ENCODE measurements at places on chromosomes 3 and 15.

GRCh38 chr15:81893182-81893835, 152.5 kb downstream of the MEX3B start:
- DNase-seq: no peak

GRCh38 chr15:71330638-71331162, 215.4 kb downstream of the THSD4 start:
- no peak for DNase-seq

GRCh38 chr15:89409184-89410038, 74.8 kb upstream of the POLG start:
- no peak for DNase-seq

- DNase-seq: no peak
These were observed 20.9 kb downstream of the LINGO1 start for GRCh38 chr15:77611767-77612166.

- no peak for DNase-seq
These were observed 21.5 kb upstream of the GLCE start for GRCh38 chr15:69138963-69139362.

DNA sequence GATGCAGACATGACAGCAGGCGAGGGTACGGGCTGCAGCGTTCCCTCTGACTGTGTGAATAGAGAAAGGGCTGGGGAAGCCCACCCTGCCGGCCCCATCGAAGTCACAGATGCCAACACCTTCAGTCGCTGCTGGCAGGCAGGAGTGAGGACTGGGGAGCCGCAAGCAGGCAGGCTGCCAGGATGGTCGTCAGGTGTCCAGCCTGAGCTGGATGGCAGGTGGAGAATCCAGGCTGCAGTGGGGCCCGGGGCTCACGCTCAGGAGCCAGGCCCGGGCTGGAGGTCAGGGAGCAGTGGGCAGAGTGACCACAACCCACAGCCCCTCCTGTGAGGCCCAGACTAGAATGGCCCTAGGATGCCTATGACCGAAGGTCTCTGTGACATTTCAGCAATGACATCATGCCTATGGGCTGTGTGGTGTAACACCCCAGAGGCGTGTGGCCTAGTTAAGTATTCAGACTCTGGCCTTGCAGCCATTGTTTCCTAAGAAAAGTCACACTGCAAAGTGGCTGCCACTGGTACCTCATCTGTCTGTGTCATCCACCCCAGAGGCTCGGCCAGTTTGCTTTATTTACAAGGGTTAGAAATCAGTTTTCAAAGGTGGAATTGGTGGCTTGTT, 15.7 kb downstream of the PRR23E start:
- no peak for DNase-seq

- no peak for DNase-seq
These were observed 385.7 kb downstream of the CNTN4 start for GRCh38 chr3:2484162-2485026.

DNA sequence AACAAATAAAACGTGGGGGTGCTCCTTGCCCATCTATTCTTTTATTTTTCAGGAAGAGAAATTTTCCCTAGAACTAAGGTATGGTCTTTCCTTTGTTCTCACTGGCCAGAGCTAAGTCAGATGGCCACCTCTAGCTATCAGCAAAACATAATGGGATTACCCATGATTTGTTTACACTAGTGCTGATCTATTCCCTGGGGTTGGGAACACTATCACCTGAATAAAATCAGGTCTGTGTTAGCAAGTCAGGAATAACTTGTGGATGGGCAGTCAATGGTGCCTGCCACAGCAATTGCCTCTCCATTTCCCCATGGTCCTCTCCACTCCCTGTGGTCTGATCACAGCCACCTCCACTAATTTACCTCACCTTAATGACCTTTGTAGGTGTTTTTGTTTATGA, 181.7 kb upstream of the CADPS start:
- DNase-seq: no peak

DNA sequence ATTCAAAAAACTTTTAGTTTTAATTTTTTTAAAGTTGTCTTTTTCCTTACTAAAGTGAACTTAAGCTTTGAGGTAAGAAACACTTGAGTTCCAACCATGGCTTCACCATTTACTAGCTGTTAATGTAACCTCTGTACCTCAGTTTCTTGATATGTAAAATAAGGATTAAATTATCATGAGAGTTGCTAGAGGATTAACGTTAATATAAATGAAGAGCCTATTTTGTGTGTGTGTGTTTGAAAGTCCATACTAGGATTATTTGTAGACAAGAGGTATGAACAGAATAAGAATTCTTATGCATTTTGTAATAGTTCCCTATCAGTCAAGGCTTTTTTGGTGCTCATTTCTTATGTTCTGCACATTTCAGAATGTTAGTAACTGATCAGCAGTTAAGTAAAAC, 93.7 kb downstream of the MME start:
- no peak for DNase-seq

GRCh38 chr15:71374607-71375352, 259.5 kb downstream of the THSD4 start:
- DNase-seq: no peak

DNA sequence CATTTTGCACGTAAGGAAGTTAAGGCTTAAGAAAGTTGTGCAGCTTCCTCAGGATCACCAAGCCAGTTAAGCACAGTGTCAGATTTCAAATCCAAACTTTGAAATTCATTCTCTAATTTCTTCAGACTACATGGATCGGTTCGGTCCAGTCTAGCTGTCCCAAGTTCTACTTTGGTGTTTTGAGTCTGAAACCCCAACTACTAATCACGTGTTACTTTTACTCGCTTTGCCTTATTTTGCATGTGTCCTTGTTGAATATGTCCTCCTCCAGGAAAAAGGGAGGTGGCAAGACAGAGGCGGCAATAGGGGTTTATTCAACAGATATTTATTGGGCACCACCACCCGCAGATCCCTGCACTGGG, 522 bp upstream of the GXYLT2 start:
- no peak for DNase-seq

DNA sequence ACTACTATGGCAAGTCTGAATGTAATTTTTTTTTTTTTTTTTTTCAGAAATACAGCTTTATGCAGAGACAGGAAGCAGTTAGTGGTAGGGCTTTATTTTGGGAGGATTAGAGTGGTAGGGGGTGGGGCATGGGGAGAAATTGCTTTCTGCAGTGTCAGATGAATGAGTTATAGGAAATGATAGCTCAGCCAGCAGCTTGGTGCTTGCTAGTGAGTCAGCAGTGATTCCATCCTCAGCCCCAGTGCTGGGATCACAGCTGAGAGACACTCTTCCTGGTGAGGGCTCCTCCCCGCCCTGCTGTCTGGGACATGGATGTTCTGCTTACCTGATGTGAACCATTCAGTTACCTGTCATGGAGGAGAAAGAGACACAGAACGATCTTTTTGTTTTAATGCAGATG, 39.6 kb downstream of the SEMA6D start:
- DNase-seq: no peak

- no peak for DNase-seq
These were observed 711.7 kb downstream of the EDEM1 start for GRCh38 chr3:5899014-5899761.

DNA sequence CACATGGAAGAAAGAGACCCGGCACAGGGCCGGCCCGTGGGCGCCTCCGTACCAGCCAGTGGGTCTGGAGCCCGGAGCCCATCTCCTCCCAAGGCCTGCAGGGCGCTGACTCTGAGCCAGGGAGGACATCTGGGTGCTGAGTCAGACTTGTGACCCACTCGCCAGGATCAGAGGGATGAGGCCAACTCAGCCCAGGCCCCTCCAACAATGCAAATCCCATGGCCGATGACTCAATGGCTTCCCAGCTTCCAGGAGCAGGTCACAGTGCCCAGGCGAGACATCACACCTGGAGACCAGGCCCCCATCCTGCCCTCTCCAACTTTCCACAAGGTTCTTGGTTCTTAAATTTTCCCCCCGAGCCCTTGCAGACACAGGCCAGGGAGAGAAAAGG, 95.1 kb downstream of the LRIG1 start:
- DNase-seq: no peak

GRCh38 chr3:126431103-126431534, 36.4 kb downstream of the CFAP100 start:
- peak; percentile 15 for DNase-seq

DNA sequence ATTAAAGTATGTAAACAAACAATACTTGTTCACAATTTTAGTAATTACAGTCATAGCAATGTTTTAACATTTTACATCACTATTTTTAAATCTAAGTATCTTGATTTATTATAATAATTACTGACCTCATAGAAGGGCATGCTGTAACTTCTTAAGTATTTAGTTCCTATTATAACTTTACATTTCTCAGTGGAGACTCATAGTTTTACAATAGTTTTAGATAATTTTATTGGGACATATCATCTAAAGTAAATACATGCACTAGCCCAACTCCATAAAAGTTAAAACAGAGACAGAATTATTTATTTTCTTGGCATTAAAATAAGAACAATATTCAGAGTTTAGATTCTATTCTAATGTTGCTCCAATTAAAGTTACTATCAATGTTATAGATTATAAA, 466.5 kb upstream of the BCHE start:
- DNase-seq: no peak

GRCh38 chr15:57410373-57410772, 34.1 kb downstream of the CGNL1 start:
- DNase-seq: no peak

GRCh38 chr3:139655909-139656595, 21.7 kb downstream of the NMNAT3 start:
- no peak for DNase-seq

GRCh38 chr15:46270481-46271147, 635.8 kb downstream of the SQOR start:
- no peak for DNase-seq

DNA sequence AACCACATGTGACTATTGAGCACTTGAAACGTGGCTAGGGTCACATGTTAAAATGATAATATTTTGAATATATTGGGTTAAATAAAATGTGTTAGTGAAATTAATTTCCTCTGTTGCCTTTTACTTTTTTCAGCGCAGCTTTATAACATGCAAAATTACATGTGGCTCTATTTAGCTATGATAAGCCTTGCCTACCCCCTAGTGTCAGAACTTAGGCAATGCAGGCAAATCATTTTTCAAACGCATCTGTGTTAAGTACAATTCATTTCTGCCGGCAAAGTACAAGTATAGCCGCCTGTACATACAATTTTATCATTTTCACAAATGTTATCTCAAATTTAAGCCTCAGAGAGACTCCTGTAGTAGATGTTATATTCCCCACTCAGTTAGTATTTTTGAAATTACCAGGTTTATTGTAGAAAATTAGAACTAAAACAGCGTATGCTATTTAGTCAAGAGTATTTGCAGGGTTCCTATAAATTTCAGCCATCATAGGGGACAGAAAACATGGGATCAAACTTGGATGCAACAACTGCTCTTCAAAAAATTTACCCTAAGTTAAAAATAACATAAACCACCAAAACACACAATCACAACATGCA, 56.1 kb downstream of the TAFA4 start:
- DNase-seq: peak; percentile 43

DNA sequence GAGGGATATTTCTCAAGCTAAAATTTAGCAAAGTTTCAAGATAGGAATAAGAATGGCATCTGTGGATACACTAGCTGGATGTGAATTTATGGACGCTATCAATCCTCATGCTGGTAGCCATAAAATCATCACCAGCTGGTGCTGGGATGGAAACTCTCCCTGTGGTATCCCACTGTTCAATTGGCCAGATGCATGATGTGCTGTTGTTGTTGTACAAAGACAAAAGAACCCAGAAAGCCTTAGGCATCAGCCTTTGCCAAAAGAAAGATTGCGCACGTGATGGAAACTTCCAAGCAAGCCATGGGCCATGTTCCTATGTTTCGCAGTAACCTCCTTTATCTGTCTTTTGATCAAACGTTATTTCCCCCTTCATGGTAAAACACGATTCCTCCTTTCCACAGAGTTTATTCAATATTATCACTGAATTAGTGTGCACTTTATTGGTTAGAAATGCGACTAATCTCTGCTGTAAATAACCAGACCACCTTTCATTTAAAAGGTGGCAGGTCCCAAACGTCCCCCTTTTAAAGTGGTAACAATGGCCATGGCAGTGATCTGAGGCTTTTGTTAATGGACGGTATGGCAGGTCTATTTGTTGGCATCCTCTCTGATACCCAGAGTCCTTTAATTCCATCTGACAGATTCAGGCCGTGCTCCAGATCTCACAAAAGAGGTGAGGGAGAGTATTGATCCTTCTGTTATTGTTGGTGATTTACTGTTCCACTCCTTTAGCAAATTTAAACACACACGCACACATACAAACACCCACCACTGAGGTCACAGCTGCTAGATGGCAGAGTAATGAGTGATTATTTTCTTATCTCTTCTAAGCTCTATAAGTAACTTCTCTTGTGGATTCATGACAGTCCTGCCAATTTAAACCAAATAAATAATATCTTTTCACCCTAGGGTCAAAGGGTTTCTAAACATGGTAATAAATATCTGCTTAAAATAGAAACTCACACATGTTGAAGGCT, 291.2 kb upstream of the KCNMB2 start:
- no peak for DNase-seq

DNA sequence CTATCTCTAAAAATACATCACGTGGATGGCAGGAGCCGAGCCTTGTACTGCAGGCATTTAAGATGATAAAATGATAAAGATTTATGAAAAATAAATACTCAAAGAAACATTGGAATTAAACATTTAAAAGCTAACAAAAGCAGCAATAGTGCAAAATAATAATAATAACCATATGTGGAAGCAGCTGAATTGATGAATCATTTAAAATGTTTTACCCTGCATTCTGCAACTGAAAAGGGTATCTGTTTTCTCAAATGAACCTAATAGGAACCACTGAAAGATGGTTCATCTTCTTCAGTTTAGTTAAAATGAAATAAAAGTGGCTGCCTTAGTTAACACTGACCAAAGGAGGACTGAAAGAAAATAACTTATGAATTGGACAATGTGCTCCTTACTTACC, 436.1 kb downstream of the TUSC7 start:
- DNase-seq: no peak

DNA sequence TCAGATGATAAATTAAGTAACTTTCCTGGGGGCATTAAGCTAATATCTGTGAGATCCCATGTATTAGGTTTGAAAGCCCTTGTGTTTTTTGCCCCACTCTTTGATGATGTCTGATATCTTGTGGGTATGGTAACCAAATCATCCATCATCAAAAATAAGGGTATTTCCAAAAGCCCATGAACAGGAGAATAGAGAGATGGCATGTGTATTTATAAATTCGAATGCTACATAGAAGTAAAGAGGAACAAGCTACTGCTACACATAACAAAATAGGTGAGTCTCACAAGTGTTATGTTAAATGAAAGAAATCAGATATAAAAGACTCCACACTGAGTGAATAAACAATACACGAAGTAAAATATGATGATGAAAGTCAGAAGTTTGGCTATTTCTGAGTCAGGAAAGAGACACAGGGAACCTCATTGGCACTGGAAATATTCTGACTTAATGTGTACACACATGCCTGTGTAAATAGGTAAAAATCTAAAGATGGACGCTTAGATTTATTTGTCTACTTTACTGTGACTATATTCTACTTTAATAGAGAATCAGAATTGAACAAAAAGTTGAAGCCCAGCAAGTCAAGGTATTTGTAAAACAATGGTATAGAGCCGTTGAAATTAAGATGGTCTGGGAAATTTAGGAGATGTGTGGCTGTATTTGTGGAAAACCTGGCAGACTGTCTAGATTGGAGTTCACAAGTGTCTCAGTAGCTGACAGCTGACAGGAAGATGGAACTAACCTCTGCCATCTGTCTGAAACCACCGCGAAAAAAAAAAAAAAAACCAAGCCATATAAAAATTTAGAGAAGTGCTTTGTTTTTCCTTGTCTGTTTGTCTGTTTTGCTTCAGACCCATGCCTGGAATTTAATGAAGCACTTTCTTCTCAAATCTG, 111.0 kb upstream of the TGFBR2 start:
- no peak for DNase-seq
